Activated naive CD4-positive, alpha-beta T cell (primary cell): ENCODE measurements at places on chromosomes 1 and 21.

GRCh38 chr1:6634371-6635052, 9.8 kb downstream of the THAP3 start:
- no peak for DNase-seq

- peak; percentile 12 for DNase-seq
Observed at GRCh38 chr1:63773815-63774616, at the start of gene ROR1. Gene ROR1 (plus strand): TSS chr1:63774017.

GRCh38 chr1:4308806-4309205, 345.6 kb upstream of the AJAP1 start:
- DNase-seq, result no peak

DNA sequence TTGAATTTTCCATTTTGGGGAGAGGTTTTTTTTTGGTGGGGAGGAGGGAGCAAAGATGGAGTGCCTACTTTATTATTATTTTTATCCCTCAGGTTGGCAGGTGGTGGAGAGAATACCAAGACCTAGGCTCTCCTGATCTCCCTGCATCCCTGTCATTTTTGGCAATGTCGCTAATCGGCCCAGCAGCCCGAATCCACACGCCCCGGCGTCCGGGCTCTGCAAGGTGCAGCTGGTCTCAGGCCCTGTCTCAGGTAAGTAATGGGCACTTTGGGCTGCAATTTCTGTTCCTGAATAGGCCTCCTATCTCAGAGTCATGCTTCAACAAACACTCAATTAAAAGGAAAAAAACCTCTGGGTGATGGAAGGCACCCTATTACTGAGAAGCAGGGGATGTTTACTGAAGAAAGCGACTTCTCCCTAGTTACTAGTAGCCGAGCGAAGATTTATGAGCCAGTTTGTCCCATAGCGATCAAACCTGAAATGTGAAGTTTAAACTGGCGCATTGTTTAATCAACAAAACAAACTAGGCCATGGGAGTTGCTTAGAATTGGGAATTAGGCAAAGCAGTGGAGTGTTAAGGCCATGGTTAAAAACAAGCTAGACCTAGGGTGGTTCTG, 137.8 kb downstream of the RWDD3 start:
- no peak for DNase-seq

- no peak for DNase-seq
Observed at GRCh38 chr1:8516793-8517556, 199.1 kb downstream of the SLC45A1 start.

DNA sequence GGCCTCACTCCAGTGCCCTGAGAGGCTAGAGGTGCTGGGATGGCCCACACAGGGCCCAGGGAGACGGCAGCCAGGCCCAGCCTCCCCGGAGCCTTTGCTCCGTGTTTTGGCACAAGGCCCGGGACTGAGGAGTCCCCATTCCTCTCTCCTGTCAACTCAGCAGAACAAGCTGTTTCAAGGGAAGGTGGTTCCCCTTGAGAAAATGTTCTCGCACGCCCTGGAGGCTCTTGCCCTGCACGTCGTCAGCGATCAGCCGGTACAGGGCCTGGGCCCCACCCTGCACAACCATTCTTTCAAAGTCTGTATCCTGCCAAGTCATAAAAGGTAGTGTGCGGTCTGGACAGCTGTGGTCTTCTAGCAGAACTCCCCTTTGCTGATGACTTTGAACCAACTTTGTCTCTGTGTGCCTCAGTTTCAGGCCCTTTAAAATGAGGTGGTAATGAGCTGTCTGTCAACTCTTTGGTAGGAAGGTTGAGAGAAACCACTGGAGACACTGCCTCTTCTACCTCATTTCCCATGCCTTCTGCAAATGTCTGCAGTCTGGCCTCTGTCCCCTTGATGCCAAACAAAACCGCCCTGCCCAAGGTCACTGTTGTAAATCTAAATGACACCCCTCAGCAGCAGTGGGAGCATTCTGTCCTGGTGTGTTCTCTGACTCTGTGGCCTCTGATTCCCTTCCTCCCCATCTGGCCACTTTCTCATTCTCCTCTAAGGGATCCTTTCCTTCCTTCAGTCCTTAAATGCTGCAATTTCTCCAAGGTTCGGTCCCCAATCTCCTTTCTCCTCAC, 138.6 kb upstream of the JUN start:
- DNase-seq, result no peak
